Substantia nigra (tissue), 51 donors: ENCODE measurements at places on chromosomes 6 and 20.

DNA sequence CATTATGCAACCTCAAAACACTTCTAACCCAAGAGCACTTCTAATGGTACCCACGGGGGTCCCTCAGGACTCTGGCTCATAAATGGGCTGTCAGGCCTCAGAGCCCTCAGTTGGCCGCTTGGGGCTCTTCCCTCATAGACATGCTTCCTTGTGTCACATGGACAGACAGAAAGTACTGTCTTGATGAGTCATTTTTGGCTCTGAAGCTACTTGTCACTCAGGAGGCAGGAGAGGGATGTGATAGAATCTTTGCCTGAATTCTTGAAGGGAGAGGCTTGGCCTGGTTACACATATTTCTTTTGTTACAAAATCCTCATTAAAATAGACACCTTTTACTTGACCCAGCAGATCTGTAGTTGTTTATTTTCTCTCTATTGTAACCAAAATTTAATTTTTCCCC is 15.1 kb upstream of the EDN1 start:
- no peak for DNase-seq

GRCh38 chr6:33172688-33173534 is 19.4 kb downstream of the COL11A2 start:
- DNase-seq, result no peak

GRCh38 chr6:44740566-44741120 is 353.1 kb downstream of the CDC5L start:
- no peak for DNase-seq

GRCh38 chr6:132937466-132937906 is 123.1 kb downstream of the RPS12 start:
- no peak for DNase-seq

GRCh38 chr6:107737397-107737793 is 86.7 kb downstream of the SCML4 start:
- no peak for DNase-seq
